Stimulated activated CD4-positive, alpha-beta T cell treated with anti-CD3 and anti-CD28 coated beads, Interleukin-4, amount 100 ng/mL, for 24 hours (primary cell): ENCODE measurements at places on chromosomes 16 and 17.

GRCh38 chr17:28973425-28973824 is 22.1 kb upstream of the PHF12 start:
- DNase-seq = no peak

DNA sequence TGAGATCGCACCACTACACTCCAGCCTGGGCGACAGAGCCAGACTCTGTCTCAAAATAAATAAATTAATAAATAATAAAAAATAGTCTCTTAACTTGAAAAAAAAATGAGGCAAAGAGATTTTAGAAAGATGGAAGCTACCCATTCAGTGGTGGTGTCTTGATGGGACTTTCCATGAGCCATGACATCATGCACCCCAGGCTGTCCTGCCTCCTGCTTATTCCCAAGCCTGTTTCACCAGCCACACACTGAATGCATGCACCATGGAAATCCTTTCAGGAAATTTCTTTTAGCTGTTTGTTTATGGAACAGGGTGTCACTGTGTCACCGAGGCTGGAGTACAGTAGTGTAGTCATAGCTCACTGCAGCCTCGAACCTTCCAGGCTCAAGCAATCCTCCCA is 8.9 kb upstream of the DLX3 start:
- no peak for DNase-seq

- no peak for DNase-seq
Observed at GRCh38 chr16:56715126-56715525, 14.8 kb upstream of the NUP93 start.

DNA sequence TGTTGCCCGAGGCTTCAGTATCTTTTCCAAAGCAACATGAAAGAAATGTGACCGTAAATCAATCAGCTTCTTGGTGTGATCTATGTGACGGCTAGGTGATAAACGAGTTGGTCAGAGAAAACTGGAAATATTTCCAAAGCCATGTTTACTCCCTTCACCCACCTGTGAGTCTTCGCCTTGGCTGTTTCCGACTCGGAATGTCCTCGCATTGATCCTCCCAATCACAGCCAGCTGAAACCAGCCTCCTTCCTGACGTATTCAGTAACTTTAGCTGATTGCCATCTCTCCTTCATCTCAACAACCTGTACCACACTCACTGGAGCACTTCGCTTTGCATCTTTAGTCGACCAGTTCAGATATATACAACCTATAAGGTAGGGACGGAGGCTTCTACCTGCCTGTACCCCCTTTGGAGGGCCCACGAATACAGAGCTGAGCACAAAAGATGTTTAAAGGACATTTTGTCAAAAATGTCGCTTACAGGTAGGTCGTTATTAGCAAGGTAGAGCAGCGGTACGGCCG is 705 bp downstream of the KRABD2 start:
- DNase-seq = no peak
